ENCODE measurements at places on chromosomes 2 and 18. TPM values are rescaled to one million over a fixed set of nuclear protein-coding genes. Genes with fewer than 3 reads are reported as not detected.

The GKN2 gene
- not detected for total RNA-seq

The HSPD1 gene
- 1,063 TPM for total RNA-seq

The RNF149 gene
- 28.2 TPM for total RNA-seq

The GBX2 gene
- total RNA-seq, result 0.89 TPM

The UGT1A4 gene
- total RNA-seq, result not detected

The CXXC1 gene
- total RNA-seq, result 80.9 TPM

The PTH2R gene
- 0.11 TPM for total RNA-seq

The KATNAL2 gene
- 15.2 TPM for total RNA-seq

The SERPINB12 gene
- not detected for total RNA-seq

The AMER3 gene
- total RNA-seq, result 0.19 TPM

The MPP4 gene
- not detected for total RNA-seq

The ST8SIA3 gene
- 3.7 TPM for total RNA-seq

The SCYGR1 gene
- not detected for total RNA-seq

The CYP1B1 gene
- total RNA-seq, result 4.7 TPM

The CFC1 gene
- 0.31 TPM for total RNA-seq

The REG3G gene
- not detected for total RNA-seq

The GNAL gene
- 18.2 TPM for total RNA-seq

The CYRIA gene
- 8.2 TPM for total RNA-seq

The AQP12A gene
- not detected for total RNA-seq

The MROH2A gene
- total RNA-seq, result not detected

The UGT1A9 gene
- total RNA-seq, result not detected

The RFTN2 gene
- total RNA-seq, result 2.4 TPM

The MLPH gene
- 17.0 TPM for total RNA-seq

The IL1RN gene
- total RNA-seq, result not detected

The PLB1 gene
- 0.20 TPM for total RNA-seq

The EVX2 gene
- total RNA-seq, result not detected

The CETN1 gene
- not detected for total RNA-seq

The RFX8 gene
- total RNA-seq, result 1.3 TPM

The SERPINB3 gene
- total RNA-seq, result 0.17 TPM

The RAD51AP2 gene
- 0.08 TPM for total RNA-seq

The MC2R gene
- not detected for total RNA-seq

The SERPINB10 gene
- total RNA-seq, result not detected

The FZD7 gene
- total RNA-seq, result 246 TPM

The C2orf78 gene
- total RNA-seq, result 0.39 TPM

The FAM237A gene
- not detected for total RNA-seq
